ENCODE measurements at places on chromosomes 3 and 15.

DNA sequence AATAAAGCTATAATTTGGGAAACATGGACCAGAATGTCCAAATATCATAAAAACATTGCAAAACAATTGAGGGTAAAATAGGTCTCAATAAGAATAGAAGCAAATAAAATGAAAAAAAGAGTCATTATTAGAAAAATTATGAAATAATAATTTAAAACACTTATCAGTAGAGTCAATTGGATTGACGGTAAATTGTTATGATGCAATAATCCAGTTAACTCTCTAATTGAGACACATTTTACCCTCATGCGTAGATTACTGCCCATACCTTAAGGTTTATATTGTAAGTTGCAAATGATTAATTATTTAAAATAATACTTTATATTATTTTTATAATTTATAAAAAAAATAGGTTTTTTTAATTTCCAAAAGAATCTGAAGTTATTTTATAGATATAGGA lies 73.4 kb upstream of the POU1F1 start:
- no peak for DNase-seq

DNA sequence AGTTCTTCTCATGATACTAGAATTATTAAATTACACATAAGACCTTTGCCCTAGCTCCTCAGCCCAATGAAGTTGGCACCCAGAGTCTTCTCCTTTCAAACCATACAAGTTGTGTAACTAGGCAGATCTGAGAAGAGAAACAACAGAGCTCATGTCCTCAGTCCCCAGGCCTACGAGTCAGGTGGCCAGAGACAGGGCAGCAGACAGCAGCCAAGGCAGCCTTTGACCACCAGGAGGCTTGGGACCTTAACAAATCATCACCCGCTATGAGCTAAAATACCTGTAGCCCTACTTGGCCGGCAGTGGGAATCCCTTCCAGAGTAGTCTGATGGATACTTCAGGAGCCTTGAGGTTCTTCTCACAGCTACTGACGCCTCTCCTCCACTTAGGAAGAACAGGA lies 18.3 kb downstream of the STIMATE start:
- peak; percentile 55 for DNase-seq

- no peak for DNase-seq
Observed at GRCh38 chr3:12325586-12326515, 37.0 kb downstream of the PPARG start.

- no peak for DNase-seq
Observed at GRCh38 chr3:70247955-70248354, 64.5 kb downstream of the MDFIC2 start.

DNA sequence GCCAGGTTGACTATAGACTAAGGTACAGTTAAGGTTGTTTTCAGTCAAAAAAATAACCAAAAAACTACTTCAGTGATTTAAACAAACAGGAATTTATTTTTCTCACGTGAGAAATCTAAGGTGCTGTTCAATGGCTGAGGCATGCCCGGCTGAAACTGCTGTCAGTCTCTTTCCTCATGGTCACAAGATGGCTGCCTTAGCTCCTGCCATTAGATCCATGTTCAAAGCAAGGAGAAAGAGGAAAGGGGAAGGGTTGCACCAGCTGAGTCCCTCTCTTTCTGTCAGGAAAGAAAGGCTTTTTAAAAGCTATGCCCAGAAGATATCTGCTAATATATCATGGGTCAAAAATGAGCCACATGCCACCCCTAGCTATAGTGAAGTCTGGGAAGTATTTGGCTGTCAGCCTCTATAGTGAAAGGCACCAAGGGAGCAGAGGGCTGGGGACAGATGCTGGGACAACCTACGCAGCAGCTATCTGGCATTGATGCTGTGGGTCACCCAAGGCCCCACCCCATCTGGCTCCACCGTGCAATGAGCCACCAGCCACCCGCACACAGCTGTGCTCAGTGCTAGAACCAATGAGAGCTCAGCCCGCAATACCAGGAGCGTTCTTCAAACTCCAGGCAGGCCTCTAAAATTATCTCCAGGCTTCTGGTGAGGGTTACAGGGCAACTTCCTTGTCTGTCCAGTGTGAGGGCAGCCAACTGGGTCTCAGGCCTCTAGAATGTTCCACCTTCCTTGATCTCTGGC lies 64.7 kb upstream of the GATA2 start:
- no peak for DNase-seq

GRCh38 chr3:120151791-120152190 lies 57.5 kb upstream of the GSK3B start:
- DNase-seq = no peak

- no peak for DNase-seq
Observed at GRCh38 chr3:16496408-16497222, 16.9 kb downstream of the RFTN1 start.

DNA sequence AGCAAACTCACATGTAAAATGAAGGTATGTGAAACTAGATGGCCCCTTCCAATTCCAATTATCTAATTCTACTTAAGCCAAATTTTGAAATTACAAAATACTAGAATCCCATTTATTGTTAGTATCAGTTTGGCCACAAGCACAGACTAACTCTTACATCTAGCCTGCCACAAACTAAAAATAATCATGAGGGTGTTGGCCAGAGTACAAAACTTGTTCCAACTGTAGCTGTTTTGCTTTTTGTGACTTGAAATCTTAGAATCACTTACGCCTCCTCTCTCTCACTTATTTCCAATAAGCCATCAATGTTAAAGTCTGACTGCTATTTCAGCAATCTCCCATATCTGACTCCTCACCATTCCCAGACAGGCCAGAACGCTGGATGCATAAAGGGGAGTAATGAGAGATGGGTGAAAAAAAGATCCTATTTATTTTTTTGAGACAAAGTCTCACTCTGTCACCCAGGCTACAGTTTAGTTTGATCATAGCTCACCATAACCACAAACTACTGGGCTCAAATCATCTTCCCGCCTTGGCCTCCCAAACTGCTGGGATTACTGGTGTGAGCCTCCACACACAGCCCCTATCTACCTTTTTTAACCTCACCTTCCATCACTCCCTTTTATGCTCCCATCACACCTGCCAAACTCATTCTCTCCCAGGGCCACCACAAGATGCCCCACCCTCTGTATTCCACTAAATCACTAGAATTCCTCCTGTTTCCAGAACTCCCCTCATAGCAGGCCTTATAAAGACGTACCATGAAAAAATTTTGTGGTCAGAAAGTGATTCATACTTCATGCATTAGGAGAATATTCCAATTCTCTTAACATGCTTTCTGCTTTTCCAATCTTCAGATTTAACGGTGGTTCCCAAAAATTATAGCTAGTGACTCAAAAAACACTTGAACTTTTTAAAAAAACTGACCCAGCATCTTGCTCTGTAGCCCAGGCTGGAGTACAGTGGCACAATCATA lies 36.5 kb downstream of the ATOSA start:
- DNase-seq = no peak

DNA sequence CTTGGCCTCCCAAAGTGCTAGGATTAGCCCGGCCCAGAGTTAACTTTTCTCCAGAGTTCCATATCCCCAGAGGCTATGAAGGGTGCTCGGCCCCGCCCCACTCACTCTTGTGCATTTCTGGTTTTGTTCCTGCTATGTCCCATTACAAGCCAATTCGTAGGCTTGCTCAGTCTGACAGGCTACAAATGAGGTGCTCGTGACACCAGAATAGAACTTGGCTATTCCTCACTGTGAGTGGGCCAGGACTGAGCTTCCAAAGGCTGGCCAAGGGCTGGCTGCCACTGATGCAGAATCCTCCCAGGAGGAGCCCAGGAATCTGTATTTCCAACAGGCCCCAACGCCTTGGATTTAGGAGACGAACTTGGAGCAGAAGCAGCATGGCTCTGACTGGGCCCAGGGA lies 282.7 kb upstream of the C2CD4B start:
- DNase-seq = no peak

DNA sequence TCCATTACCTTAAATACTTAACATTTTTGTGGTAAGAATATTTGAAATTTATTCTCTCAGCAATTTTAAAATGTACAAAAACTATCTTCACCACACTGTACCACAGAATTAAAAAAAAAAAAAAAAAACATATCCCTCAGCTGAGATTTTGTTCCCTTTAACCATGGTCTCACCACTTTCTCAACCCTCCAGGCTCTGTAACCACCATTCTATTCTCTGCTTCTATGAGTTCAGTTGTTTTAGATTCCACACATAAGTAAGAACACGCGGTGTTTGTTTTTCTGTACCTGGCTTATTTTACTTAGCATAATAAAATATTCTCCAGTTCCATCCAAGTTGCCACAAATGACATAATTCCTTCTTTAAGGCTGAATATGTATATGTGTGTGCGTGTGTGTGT lies 41.5 kb downstream of the CSNK1G1 start:
- DNase-seq = no peak

Measured in H7 (cell line).